ENCODE measurements at places on chromosomes 7 and 10.

- DNase-seq = no peak
Measured at GRCh38 chr7:5413449-5413786, 10.2 kb downstream of the TNRC18 start.

- DNase-seq = no peak
Measured at GRCh38 chr10:115830265-115830970, 442.6 kb downstream of the GFRA1 start.

- DNase-seq = no peak
Measured at GRCh38 chr10:124233546-124234138, 140.2 kb upstream of the CHST15 start.

DNA sequence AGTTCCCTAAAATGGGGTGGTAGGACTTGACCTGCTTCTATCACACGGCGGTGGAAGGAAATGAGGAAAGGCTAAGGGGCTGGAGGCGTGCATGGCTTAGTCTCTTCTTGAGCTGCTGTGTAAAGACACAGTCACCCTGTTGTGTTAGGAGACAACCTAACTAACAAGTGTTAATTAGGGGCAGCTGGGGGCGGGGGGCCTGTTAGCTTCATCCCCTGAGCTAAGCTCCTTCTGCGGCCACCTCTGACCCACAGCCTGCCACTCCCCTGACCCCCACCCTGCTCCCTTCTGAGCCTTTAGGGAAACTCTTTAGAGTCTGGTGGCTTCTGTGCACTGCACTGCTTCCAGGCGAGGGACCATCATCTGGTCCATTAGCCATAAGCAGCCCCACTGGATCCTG is 28.0 kb downstream of the COL17A1 start:
- no peak for DNase-seq

DNA sequence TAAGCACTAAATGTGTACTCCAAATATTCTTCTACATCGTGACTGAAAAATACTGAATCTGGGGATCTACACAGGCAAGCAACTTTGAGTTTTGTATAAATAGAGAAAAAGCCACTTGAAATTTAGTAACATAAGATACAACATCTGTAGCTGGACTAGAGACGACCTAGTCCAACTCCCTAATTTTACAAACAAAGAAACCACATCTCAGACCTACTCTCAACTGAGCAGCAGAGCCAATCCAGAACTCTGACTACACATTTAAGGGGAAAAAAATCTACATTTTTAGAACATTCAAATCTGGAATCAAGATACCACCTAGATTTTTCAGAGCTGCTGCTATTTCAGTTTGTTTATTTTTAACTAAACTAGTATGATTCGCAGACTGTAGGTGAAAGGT is 88.9 kb downstream of the CABCOCO1 start:
- DNase-seq = no peak

DNA sequence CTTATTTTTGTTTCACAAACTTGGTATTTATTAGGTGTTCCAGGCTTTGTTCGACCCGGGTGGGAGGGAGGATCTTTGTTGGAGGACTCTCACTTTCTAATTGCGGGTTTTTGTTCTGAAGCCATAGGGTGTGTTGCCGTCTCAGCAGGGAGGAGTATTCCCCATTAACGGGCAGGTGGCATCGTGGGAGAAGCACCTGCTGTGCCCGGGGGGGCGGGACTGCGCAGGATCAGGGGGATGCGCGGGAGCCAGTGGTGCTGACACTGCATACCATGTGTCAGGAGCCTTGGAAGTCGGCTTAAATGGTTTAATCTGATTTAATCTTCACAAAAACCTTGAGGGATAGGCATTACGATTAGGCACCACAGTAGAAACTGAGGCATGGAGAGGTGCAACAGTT is 113.0 kb downstream of the MGMT start:
- no peak for DNase-seq

DNA sequence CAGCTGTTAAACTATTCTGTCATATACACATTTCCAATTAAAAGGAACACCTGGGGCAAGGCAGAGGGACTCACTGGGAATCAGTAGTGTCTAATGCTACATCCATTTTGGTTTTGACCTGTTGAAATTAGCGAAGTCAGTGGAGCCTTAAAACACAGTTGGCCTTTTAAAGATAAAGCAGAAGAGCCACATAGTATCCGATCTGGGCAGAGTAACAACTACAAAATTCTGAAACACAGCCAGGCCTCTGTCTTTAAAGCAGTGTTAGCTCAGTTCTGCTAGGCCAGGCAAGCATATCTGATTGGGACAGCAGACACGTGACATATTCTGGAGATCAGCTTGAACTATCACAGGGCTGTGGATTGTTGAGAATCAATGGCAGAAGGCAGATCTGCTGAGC is 117.5 kb upstream of the WNT16 start:
- no peak for DNase-seq

DNA sequence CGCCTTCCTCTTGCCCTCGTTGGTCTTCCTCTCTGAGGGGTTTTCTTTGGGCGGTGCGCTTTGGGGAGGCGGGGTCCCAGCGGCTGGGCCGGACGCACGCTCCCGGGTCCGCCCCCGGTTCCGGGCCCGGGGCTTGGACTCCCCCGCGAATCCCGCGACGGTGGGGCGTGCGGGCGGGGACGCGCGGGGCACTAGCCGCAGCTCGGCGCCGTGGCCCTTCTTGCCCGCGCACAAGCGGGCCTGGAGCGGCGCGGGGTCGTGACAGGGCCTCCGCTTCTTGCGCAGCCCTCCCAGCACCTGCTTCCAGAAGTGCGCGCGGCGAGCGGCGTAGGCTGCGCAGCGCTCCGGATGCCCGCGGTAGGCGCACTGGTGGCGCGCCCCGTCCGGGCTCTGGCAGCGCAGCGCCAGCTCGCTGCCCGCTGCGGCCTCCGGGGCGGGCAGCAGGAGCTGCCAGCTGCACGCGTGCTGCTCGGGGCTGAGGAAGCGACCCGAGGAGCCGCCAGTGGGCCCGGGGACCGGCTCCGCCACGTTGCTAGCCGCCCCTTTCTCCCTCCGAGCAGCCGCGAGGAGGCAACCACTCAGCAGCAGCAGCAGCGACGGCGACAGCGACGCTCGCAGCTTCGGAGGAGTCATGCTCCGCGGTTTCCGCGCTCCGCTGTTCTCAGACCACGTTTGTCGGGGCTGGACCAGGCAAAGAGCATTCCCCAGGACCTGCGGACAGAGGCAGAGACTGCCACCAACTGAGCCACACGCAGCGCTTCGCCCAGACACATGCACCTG is 759 bp downstream of the FGFBP3 start:
- peak; percentile 34 for DNase-seq

- no peak for DNase-seq
Measured at GRCh38 chr7:81491573-81491972, 278.3 kb downstream of the HGF start.

DNA sequence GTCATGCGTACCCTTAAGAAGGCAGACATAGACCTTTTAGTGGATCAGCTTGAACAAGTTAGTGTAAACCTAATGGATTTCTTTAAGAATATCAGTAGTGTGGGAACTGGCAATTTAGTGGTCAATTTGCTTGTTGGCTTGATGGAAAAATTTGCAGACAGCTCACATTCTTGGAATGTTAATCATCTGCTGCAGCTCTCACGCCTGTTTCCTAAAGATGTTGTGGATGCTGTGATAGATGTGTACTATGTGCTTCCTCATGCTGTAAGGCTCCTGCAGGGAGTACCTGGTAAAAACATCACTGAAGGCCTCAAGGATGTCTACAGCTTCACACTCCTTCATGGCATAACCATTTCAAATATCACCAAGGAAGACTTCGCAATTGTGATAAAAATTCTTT is 103.4 kb downstream of the ABCA13 start:
- no peak for DNase-seq

DNA sequence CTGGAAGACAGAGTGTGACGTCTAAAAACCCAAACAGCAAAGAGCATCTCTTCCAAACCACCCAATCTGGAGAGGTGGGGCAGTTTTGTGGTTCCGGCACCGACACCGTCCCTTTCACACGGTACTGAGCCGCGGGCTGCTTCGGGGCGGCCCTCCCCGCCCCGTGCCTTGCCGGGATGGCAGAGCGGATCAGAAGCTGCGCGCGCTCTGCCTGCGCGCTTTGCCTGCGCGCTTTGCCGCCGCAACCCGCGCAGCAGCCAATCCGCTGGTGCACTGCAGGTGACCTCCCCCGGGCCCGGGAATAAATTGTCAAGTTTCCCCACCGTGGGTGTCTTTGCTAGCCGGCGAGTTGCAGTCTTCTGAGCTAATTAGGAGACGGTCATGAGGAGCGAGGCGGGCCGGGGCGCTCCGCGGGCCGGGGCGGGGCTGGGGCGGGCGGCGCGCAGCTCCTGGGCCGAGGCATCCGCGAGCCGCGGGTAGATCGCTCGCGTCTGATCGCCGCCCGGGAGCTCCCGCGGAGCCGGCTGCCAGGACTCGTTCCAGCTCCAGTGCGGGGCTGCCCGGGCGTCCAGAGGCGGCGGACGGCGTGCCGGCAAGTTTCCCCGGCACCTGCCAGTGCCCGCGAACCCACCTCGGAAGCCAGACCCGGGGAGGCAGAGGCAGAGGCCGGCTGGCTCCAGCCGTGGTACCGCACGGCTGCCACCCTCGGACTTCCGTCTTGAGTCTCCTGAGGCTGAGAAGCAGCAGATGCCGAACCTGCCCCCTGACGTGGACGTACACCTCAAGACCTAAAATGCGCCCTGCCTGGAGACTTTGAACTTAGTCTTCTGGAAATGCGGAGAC is 536.0 kb upstream of the GALNT17 start:
- no peak for DNase-seq

DNA sequence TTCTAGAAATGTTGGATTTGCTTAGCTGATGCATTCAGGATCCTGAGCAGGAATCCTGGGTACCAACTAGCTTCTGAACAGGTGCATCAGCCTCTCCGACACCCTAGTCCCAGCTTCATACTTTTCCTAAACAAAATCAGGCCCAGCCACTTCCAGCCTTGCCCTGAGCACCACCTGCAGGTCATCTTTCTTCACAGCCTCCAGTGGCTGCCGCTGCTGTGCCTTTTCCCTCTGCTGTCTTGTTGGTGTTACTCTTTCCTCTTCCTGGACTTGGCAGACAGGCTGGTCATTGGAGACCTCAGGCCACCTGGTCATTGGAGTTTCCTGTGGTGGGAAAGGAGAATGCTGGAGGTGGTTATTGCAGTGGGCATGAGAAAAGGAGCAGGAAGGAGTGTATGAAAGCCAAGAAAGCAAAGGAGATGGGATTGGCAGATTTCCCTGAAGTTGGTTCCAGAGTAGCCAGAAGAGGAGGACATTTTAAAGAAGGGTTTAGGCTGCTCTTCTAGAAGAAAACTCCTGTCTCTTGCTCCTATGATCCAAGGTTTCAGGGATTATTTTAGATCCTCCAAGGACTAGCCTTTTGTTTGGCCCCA is 48.2 kb upstream of the NFKB2 start:
- DNase-seq = no peak

DNA sequence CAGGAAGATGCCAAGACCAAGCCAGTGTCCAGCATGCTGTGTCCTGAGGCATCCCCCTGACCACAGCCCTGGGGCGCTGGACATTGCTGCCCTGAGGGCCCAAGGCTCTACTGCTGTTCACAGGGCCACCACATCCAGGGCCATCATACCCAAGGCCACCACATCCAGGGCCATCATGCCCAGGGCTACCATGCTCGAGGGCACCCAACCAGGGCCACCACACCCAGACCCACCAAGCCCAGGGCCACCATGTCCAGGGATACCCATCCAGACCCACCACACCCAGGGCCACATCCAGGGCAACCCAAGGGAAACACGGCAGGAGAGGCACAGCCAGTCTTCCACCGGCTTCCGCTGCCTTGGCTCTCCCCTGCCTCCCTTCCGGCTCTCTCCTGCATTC is 17.1 kb downstream of the STK32C start:
- DNase-seq = no peak

GRCh38 chr7:153301936-153302335 is 542.4 kb downstream of the ACTR3B start:
- DNase-seq = no peak

- no peak for DNase-seq
Measured at GRCh38 chr7:31146030-31146429, 93.9 kb downstream of the ADCYAP1R1 start.

DNA sequence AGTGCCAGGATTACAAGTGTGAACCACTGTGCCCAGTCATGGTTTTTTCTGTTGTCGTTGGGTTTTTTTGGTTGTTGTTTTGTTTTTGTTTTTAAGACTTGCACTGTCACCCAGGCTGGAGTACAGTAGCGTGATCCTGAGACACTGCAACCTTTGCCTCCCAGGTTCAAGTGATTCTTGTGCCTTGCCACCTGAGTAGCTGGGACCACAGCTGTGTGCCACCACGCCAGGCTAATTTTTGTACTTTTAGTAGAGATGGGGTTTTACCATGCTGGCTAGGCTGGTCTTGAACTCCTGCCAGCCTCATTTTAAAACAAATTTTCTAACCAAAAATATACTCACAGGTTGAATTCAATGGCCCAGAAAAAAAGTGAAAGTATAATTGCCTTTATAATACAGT is 174.1 kb downstream of the AHR start:
- no peak for DNase-seq

- DNase-seq = no peak
Measured at GRCh38 chr7:18896343-18896975, 221.0 kb downstream of the TWIST1 start.

GRCh38 chr10:6272126-6272525 is 69.4 kb downstream of the PFKFB3 start:
- DNase-seq = no peak

- no peak for DNase-seq
Measured at GRCh38 chr10:89388806-89389205, 3.6 kb upstream of the IFIT1 start.

DNA sequence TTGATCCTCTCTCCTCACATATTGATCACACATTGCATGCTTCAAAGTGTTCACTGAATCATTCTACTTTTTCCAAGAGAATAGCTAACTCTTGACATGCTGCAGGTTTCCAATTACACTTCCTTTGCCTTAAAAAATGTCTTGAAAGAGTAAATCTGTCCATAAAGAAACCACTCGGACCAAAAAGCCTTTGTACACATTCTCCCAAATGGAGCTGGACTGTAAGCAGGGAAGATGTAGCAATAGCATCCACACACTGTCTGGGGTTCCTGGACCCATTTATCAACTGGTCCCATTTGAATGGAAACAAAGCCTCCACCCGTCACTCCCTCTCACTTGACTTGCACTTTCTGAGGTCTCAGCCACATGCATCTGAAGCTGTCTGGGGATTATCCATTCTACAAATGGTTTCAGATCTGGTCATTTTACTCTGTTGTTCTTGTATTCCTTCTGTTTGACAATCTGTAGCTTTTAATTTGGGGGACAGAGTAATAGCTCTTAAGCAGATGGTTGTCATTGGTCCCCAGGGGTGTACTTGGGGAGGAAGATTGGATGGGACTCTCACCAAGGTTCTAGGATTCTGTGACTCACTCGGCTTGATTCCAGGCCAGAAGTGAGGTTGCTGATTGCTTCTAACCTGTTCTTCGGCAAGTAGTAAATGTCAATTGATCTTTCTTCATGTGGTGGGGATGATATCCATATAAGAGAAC is 203.5 kb downstream of the HIBADH start:
- no peak for DNase-seq

- no peak for DNase-seq
Measured at GRCh38 chr10:124032971-124033886, 60.2 kb downstream of the CHST15 start.

DNA sequence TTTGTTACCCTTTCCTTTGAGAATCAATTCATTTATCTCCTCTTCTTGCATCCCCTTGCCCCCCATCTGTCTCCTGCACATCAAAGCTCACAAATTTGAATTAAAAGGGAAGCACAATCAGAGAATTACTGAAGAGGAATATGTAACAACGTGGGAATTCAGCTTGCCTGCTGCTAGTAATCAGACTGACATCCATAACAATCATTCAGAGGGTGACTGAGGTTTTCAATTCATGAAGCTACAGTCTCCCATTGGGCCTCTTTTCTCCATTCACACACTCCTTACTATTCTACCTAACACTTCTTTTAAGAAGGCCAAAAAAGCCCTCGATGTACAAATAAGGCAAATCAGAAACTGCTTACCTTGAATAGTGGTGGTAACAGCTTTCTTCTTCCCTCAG is 24.3 kb upstream of the DNA2 start:
- DNase-seq = no peak
